ENCODE measurements at places on chromosomes 7 and 10.

DNA sequence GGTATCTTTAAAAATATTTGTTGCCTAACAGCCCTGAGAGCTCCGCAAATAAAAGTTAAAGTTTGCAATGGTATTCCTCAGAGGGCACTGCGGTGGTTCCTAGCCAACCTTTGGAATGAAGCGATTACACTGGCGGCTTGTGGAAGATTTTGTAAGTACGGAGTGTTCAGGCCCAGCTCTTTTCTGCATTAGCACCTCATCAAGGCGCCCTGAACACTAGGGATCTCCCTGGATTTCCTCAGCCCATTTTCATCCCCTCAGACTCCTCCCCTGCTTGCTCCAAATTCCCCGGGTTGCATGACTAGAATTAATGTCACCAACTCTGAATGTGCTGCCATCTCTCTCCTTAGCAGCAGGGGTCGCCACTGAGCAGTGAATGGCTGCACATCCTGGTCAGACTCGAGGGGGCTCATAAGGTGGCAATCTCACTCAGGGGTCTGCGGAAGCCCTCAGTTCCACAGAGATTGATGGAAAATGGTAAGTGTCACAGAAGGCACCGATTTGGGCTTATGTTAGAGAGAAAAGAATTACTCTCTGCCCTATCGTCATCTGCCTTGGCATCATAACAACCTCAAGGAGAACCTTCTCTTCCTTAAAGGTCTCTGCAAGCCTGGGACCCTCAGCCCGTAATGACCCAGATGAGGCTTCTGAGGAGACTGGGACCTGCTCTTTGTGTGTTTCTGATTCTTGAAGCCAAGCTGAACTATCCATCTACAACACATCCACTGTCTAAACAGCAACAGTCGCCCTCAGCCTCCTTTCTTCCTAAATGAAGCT lies 262.8 kb upstream of the AOAH start:
- DNase-seq = peak; percentile 81

DNA sequence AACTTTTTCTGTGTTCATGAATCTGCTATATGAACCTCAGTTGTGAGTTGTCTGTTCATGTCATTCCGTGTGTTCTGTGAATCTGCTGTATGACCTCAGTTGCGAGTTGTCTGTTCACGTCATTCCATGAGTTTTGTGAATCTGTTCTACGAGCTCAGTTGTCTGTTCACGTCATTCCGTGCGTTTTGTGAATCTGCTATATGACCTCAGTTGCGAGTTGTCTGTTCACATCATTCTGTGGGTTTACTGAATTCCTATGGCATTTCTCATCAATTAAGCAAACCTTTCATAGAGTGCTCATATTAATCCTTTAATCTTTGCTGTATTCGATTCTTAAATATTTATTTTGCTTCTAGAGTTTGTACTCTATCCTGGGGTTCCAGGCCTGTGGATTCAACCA lies 150.6 kb downstream of the DIP2C start:
- no peak for DNase-seq

DNA sequence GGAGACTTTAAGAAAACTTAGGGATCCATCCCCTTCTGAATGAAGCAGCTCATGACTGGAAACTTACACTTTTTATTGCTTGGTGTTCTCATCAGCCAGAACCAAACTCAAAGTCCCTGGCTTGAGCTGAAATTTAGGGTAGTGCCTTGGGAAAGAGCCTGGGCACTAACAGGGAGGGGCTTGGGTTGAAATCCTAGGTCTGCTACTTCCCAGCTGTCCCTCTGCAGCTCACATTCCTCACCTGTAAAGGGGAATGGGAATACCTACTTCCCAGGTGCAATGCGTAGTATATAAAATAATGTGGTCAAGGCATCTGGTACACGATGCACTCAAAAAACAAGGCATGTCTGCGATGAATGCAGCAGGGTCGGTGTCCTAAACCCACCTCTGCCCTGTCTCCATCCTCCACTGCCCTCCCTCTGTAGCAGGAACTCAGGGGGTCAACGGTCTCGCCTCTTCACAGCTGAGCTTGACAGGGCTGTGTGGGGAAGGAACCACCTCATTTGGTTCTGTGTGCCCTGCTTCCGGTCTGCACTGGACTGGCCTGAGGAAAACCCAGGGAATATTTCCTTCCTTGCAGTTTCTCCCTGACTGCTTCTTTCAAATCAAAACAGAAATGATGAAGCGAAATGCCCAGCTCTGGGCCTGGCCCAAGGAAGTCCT lies 80.0 kb downstream of the COBL start:
- no peak for DNase-seq

DNA sequence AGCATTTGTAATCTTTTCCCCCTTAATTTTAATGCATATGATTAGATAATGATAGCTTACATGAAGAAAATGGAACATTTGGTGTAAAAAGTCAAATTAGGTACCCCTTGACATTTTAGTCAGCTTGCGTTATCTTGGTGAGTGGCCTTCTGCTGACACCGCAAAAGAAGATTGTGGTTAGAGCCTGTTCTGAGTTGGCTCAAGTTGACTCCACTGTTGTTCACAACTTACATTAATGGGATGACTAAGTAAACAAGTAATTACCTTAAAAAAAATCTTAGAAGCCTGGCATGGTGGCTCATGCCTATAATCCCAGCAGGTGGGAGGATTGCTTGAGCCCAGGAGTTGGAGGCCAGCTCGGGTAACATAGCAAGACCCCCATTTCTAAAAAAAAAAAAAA lies 24.2 kb downstream of the TRRAP start:
- DNase-seq = no peak

DNA sequence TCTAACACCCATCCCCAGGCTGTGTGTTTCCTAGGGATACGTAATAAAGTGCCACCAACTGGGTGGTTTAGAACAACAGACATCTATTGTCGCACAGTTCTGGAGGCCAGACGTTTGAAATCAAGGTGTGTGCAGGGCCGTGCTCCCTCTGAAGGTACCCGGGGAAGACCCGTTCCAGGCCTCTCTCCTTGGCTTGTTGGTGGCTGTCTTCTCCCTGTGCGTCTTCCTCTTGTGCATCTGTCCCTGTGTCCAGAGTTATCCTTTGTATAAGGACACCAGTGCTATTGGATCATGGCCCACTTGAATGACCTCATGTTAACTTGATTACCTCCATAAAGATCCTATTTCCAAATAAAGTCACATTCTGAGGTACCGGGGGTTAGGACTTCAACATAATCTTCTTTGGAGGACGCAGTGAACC lies 15.6 kb downstream of the GRK5 start:
- DNase-seq = no peak

GRCh38 chr10:82558014-82558607 lies 683.1 kb downstream of the NRG3 start:
- DNase-seq = no peak

GRCh38 chr10:44309939-44310761 lies 74.7 kb downstream of the CXCL12 start:
- no peak for DNase-seq

GRCh38 chr7:98211221-98211675 lies at the start of gene BHLHA15:
Gene BHLHA15 (plus strand): TSS chr7:98211439. CDS start chr7:98212310, 871 bp downstream.
- peak; percentile 41 for DNase-seq

DNA sequence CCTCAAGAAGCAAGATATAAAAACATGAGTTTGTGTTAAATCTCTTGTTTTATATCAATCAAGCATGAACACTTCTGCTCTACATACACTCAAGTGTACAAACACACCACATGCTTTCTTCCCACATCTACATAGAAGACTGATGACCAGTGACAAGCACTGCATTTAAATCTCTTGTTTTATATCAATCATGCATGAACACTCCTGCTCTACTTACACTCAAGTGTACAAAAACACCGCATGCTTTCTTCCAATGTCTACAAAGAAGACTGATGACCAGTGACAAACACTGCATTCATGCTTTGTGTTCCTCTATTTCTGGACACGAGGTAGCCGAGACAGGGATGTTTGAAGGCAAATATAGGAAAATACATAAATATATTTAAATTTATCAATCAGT lies 642.0 kb upstream of the PFKP start:
- DNase-seq = no peak

DNA sequence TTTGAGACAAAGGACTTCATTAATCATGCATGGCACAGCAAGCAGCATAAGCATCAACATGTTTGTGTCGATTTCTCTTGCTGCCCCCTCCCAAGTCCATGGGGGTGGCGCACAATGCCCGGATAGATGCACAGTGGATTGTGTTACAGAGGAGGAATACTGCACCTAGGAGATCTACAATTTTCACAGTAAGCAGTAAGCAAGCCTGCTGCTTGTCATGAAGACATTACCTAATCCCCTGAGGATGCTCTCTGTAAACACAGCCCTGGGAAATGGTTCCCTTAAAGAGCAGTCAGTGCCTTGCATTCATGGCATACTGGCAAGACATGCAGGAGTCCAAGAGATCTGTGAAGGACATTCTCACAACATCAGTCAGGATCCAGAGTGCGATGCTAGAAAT lies 137.7 kb downstream of the ETV1 start:
- DNase-seq = no peak

DNA sequence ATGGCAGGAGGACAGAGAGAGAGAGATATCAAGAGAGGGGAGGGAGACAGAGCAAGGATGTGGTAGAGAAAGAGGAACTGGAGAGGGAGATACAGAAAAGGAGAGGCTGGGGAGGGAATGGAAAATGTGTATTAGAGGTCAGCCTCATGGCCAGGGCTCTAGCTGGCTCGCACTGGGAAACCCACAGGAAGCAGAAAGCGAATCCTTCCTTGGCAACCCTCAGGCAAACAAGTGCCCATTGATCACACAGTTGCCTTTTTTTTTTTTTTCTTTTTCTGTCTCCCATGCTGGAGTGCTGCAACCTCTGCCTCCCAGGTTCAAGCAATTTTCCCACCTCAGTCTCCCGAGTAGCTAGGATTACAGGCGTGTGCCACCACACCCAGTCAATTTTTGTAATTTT lies 391.2 kb downstream of the TYW1 start:
- DNase-seq = no peak

GRCh38 chr10:112959207-112959838 lies 9.3 kb downstream of the TCF7L2 start:
- DNase-seq = no peak

DNA sequence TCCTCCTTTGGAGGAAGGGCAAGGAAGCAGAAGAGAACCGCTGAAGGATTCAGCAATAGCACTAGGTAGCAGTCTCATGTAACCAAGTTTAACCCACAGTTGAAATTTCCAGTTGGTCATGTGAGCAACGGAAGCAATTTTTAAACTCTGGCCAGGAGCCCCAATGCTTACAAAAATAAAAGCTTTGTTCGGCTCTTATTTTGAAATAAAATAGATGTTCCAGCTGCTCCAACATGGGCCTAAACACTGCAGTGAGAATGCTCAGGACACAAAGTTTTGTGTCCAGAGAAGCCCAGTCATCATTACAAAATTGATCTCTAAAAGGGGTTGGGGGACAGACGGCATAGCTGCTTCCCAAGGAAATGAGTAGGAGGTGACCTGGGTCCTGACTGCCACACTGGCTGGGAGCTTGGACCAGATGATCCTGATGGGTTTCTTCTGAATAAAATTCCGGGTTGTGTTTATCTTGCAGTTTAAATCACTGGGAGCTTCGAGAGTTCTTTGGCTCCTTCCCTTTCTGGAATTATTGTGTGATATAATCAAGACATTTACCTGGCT lies 452 bp upstream of the TMEM140 start:
- no peak for DNase-seq

- DNase-seq = no peak
Observed at GRCh38 chr10:75859141-75859540, 427.7 kb downstream of the LRMDA start.

GRCh38 chr10:5971315-5971832 lies 6.0 kb downstream of the IL15RA start:
- DNase-seq = no peak

GRCh38 chr7:117582219-117582704 lies 102.4 kb downstream of the CFTR start:
- no peak for DNase-seq

DNA sequence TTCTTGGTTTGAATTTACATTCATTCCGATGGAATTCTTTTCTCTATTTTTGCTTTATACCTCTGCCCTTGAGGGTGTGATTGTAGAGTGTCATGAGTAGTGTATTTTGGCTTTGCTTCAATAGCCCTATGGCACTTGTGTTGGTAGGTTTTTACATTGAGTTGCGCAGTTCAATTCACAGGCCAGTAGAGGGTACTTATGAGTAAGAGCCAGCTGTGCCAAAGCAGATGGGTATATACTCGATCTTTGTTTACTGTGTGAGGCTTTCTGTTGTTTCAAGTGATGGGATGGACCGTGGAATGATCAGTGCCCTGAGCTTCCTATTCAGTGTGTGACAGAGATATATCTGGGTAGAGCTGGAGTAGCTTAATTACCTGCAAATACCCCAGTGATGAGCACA lies 4.3 kb upstream of the AKR1C3 start:
- DNase-seq = peak; percentile 7

DNA sequence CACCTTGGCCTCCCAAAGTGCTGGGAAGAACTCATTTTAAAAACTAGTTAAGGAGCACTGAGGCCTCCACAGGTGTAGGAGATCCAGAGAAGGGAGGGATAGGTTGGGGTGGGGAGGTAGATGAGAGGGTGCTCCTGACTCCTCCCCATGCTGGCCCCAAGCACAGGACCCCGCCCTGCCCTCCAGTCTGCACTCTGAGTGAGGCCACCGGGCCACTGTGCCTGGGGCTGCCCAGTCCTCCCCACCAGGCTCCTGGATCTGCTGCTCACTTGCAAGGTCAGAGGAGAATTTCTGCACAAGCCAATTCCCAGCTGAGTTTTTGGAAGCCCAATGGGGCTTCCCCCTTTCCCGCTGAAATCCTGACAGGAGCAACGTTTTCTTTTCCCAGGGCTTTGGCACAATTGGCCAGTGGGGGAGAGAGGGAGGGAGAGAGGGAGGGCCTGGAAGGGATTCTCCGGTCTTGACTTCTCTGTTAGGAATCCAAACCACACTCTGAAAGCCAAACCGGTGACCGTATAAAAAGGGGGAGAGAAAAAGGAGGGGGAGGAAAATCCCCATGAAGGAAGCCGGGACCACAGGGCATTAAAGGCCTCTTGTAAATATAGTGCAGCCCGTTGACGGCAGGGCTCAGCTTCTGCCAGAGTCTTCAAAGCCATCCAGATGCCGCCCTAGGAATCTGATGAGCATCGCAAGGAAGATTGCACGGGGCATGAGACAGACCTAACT lies 116.2 kb downstream of the SH3PXD2A start:
- no peak for DNase-seq

DNA sequence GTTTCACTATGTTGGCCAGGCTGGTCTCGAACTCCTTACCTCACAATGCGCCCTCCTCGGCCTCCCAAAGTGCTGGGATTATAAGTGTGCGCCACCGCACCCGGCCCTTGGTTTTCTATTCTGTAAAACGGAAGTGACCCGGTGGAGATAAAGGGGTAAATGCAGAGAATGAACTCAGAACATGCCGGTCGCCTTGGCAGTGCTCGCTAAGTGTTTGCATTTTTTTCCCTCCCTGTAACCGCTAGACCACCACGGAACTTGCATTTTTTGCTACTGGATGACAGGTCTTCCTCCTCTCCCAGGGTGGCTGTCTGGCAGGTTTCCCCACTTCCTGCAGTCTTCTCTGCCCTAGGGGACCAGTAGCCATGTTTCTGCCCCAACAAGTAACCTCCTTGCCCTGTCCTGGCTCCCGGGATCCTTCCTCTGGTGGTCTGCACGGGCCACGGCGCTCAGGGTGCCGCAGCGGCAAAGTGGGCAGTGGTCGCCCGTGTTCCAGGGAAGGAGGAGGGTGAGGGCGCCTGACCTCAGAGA lies 18.8 kb upstream of the GNA12 start:
- DNase-seq = no peak

Measured in endothelial cell (in vitro differentiated cells).